ENCODE measurements at places on chromosomes 4 and X.

DNA sequence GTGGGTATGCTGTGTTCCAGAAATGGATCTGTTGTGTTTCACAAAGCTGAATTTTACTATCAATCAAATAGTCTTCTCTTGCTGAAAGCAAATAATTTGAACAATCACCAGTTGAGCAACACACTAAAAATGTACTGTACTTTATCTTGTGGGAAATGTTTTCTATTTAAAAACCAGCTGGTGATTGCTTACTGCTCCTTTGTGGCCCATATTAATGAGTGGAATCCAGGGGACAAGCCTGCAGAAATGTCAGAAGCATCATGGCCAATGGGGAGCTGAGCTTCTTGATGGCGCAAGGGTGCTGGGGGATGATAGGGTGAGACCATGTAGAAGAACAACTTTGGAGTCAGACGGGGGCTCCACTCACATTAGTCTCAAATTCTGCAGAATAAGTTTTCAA is 346.2 kb downstream of the ARHGAP10 start:
- no peak for DNase-seq

DNA sequence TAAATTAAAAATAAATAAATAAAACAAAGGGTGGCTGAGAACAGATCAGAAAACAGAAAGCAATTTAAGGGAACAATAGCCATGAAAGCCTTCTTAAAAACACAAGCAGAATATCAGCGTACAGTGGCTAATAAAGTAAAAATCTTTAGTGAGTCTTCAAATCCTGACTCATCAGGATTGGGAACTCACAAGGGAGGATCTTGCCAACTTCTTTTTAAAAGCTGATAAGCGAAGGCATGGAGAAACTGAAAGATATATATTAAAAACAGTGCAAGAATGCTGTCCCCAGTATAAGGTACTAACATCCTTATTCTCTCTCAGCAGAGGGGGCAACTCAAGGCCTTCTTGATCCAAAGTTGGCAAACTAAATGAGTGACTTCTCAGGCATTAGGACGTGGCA is 180.1 kb downstream of the DHX15 start:
- DNase-seq = no peak

- no peak for DNase-seq
These were observed 632 bp upstream of the PCDH7 start for GRCh38 chr4:30719454-30720020.

- DNase-seq = no peak
These were observed 10.8 kb downstream of the FTHL17 start for GRCh38 chrX:31061091-31061490.

DNA sequence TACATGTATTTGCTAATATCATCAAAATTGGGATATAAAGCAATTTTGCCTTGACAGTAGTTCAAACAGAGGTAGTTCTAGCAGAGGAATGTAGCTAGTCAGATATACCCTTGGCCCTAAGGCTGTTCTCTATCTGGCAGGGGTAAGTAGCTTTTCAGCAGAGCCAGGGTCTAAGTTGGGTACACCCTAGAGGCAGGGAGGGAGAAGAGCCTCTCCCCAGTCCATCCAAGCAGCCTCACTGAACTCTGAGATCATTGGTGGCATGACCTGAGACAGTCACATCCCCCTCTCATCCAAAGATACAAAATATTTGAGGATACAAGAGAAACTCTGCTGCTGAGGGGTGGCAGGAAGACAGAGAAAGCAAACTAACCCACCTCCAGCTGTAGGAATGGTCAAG is 343.7 kb downstream of the DHX15 start:
- no peak for DNase-seq

DNA sequence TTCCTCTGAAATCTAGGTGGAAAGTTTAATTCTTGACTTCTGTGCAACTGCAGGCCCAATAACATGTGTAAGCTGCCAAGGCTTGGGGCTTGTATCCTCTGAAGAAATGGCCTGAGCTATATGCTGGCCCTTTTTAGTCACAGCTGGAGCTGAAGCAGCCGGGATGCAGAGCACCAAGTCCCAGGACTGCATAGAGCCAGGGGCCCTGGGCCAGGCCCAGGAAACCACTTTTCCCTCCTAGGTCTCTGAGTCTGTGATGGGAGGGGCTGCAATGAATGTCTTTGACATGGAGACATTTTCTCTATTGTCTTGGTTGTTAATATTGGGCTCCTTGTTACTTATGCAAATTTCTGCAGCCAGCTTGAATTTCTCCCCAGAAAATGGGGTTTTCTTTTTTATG is 588.5 kb downstream of the CENPC start:
- DNase-seq = no peak

GRCh38 chr4:8592366-8593263 is at the start of gene CPZ:
Gene CPZ, plus strand, starts transcription at chr4:8592765. Its CDS starts 69 bp downstream, at chr4:8592834.
- DNase-seq = no peak

DNA sequence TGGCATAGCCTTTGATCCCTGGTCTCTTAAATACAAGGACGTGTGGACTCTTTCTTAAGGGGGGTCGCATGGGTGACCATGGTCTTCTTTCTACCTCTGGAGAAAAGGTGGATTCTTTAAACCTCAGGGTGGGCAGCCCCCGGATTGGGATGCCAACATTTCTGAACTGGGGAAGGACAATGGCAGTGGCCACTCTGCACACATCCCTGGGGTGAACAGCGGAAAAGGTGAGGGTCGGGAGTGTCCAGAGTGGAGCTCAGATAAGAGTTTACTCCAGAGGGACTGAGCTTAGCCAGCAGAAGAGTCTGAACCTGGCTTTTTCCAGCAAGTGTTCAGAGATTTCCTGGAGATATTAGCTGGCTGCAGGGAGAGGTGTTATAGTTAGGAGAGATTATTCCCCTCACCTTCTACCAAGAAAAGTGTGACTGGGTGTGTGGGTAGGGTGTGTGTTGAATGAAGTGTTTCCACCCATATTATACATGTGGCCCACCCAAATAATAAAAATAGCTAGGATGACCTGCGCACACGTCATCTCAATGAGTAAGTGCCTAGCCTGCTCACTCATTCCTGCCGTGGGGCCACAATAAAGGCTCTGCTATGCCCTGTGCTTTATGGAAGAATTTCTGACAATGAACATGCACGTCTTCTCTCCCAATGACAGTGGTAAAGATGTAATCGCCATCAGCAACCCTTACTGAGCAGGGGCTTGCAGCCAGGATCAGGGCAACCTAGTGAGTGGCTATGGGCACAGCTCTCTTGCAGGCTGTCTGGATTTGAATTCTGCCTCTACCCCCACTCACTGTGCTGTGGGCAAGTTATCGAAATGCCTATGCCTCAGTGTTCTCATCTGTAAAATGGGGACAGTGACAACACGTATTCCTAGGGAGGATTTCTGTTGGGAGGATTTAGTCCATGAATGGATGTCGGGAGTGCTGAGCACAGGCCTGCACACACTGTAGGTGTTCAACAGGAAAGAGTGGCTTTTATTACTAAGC is 76.6 kb downstream of the SLC2A9 start:
- DNase-seq = no peak

Data from stimulated activated CD8-positive, alpha-beta memory T cell treated with anti-CD3 and anti-CD28 coated beads, Interleukin-7, amount 100 ng/mL, for 1 hour (primary cell).